ENCODE measurements at places on chromosomes 13 and 19.

- no peak for DNase-seq
These were observed 20.0 kb downstream of the SBNO2 start for GRCh38 chr19:1153891-1154730.

GRCh38 chr13:30600496-30600895 lies 17.2 kb upstream of the USPL1 start:
- no peak for DNase-seq

DNA sequence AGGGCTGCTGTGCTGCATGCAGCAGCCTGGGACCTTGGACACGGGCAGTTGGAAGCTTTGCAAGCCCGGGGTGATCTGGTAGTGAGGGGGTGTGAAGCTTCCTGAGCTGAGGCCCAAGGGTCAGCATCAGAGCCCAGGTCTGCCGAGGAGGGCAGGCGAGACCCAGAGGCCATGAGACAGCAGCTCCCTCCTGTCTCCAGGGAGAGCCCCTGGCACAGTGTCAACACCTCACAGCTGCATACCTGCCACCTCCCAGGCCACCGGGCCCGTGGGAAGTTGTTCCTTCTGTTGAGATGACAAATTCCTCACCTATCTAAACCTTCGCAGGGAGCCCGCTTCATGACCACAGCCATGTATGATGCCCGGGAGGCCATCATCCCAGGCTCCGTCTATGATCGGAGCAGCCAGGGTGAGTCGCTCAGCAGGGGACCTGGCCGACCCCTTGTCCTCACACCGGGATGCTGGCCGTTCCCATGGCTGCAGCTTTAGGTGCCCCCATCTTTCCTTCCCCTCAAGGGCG lies 32.1 kb downstream of the CERS1 start:
- no peak for DNase-seq

DNA sequence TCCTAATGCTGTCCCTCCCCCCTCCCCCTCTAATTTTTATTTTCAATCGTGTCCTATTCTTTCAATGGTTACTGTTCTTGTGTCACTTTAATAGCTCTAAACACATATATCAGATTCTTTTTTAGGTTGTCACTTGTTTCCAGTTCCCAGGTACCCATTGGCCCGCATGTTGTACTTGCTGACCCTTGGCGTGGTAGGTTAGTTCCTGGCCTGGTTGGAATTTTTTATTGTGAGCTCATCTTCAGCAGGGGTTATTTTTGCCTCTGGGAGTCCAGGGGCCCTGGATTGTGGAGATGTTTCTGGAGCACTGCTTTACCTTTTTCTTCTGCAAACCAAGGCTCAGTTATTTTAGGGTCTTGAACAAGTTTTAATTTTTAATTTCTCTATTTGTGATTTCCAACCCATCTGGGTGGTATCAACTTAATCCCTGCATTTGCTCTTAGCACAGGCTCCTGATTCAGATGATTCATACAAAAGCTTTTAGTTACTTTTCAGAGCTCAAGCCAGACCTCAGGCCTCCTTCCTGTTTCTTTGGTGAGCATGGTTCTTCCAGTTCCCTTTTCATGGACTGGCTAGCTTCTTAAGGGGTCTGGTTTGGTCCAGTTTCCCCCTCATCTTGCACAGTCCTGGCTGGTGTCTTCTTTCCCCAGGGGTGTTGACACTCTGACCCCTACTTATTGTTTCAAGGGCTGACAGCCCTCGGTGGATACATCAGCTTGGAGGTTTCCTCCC lies 220.5 kb downstream of the TM9SF2 start:
- DNase-seq: no peak

GRCh38 chr19:15776991-15777970 lies 10.2 kb upstream of the OR10H5 start:
- no peak for DNase-seq
